ENCODE measurements at places on chromosomes 12 and 14.

- no peak for DNase-seq
These were observed 17.8 kb upstream of the EMP1 start for GRCh38 chr12:13178568-13179210.

GRCh38 chr12:79988368-79988767 is 53.5 kb upstream of the PPP1R12A start:
- no peak for DNase-seq

DNA sequence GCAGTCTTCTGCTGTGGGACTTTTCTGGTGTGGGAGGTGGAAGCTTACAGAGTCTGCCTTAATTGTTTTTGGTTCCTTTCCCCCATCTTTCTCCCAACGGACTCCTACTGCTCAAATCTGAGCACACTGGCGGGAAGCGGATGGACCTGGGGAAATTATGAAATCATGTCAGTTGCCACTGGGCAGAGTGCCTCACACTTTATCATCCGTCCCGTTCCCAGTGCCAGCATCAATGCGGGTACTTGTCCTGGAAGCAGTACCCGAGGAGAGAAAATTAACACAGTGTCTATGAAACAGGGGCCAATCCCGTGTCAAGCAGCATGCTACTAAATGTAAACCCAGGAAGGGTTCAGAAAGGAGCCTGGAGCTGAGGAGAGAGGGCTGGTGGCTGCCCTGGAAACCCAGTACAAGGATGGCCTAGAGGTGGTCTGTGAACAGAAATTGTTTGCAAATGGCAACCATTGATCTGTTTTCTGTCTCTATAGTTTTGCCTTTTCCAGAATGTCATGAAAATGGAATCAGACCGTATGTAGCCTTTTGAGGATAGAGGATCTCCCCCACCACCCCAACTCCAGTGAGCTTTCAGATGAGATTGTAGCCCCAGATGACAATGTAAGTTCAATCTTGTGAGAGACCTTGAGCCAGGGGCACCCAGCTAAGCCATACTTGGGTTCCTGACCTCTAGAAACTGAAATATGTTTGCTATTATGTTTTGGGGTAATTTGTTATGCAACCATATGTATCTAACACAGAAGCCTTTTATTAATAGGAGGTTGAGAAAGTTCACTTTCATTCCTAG is 908 bp upstream of the CDKL1 start:
- DNase-seq, result no peak

DNA sequence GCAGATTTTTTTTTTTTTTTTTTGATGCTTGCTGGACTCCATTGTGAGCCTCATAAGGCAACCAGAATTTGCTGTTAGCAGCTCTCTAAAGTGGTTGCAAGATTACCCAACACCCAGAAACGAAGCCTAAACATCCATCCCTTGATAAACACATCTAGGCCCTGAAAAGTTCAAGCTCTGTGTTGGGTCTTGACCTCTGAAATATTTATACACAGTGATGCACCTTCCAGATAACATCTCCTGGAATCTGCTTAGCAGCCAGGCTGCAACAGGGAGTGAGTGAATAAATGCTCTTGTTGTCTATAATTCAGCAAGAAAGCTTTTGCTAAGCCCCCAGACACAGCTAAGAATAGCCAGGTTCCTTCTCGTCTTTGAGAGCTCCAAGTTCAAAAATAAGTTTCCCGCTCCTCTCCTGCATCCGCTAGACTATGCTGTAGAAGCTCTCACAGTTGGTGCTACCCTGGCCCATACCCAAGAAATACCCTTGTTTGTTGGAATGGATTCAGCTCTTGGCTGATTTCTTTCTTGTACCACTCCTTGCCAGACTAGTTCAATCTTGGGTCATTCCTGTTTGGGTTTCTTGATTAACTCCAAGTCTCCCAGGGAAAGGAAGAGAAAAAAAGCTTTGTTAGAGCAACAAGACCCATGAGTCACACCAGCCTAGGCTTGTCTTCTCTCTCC is 610.6 kb upstream of the TBX3 start:
- DNase-seq, result no peak

DNA sequence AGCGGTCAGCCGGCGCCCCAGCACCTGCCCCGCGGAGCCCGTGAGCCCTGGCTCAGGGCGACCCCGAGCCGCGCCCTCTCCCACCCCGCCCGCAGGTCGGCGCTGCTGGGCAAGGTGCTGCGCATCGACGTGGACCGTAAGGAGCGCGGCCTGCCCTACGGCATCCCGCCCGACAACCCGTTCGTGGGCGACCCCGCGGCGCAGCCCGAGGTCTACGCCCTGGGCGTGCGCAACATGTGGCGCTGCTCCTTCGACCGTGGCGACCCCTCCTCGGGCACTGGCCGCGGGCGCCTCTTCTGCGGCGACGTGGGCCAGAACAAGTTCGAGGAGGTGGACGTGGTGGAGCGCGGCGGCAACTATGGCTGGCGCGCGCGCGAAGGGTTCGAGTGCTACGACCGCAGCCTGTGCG is 14.4 kb downstream of the HHIPL1 start:
- DNase-seq, result no peak

DNA sequence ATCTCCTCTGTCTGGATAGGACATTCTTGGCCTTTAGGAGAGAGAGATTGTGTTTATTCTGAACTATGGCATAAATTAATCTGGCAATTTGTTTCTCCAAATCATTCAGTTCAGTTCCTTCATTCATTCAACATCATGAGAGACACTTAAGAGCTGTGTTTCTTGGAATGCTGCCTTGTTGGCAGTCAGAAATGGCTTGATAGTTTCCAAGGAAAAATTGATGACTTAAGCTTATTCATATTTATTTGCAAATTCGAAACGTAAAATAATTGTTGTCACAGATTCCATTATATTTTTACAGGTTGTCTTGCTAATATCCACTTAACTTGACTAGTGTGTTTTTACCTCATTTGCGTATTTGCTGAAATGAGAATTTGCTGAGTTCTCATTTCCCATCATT is 393.0 kb downstream of the C12orf75 start:
- DNase-seq, result no peak

DNA sequence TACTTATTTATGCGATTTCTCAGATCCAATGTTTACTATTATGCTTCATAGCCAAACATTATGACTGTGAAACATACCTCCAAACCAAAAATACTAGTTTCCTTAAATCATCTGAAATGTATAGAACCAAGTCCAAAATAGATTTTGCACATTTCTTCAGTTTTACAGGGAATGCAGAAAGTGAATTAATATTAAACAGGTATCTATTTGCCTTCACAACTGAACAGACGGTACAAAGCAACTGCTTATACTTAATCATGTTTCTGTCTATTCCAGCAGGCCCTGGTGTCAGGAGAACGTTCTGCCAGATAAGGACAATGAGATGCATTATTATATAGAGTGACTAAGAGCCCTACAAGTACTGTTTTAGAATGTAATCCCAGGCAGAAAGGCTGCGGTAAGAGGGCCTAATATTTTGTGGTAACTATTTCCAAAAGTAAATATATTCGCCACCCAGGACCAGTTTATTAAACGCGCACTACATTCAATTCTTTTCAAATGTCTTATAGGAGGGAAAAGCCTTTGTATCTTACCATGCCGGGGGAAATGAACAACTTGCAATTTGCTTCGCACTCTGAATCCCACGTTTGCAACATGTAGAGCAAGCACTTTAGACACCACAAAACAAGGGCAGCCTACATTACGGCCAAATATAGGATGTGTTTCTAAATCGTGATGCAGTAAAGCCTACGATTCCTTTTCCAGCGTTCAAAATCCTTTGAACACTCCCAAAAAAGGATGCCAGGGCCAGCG is 1.5 kb downstream of the CORO1C start:
- DNase-seq, result no peak

DNA sequence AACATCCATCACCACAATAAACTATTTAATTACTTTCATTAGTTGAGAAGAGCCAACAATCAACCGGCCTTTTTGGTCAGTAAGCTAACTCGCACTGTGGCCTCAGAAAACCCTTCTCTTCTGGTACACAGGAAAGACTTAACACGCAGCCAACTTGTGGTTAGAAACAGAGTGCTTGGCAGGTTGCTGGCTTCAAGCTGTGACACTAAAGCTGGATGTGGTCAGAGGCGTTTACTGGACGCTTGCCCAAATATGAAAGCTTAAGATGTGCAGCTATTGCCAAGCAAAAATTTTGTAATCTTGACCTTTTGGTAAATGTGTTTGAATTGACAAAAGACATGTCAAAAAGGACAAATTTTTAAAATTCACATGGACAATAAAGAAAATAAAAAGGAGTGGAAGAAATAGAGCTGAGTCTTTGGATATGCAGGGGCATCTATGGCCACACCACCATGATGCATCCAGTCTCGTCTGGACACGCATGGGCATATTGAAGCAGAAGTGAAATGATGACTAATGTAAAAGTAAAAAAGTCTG is 2.6 kb upstream of the KLRK1 start:
- DNase-seq, result no peak

GRCh38 chr12:30019366-30020140 is 235.8 kb upstream of the TMTC1 start:
- no peak for DNase-seq

- DNase-seq, result no peak
These were observed 457 bp upstream of the GPD1 start for GRCh38 chr12:50103351-50103750.

DNA sequence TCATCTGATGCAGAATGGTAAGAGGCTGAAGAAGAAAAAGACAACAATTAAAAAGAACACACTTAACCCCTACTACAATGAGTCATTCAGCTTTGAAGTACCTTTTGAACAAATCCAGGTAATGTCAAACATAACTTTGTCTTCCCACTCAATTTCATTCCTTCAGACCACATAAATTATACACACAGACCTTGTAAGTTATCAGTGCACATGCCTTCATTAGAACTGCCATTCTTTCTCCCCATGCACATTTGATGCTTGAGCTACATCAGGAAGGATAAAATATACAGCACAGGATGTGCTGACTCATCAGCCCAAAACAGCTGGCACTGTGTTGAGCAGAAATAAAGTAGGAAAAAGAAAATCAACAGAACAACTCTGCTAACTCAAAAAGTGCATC is 246.7 kb downstream of the PAWR start:
- no peak for DNase-seq

- DNase-seq, result no peak
These were observed 7.7 kb downstream of the DAZAP2 start for GRCh38 chr12:51246254-51246853.

- no peak for DNase-seq
These were observed 4.7 kb downstream of the VSIG10 start for GRCh38 chr12:118098911-118099671.

GRCh38 chr12:30330565-30330964 is 365.1 kb downstream of the IPO8 start:
- no peak for DNase-seq

DNA sequence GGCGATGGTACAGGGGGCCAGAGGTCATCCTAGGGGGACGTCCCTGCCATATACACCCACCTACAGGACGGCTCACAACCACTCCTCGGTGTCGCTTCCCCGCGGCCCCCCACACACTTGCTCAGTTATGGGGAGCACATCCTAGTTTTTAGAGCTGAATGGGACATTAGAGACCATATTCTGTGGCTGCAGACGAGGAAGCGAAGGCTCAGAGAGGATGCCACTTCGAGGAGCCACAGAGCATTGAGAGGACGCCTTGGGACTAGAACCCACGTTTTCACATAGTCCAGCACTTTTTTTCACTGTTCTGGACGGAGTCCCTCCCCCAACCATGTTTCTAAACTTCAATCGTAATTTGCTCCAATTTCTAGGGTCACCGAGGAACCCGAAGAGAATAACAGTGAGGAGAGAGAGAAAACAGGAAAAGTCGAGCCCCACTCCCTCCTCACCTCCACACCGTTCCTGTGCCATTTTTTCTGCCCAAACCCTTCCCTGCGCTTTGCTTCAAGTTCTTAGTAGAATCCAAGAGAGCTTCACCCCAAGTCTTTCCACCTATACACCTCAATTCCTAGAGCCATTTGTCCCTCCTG is 641 bp upstream of the ASCL1 start:
- no peak for DNase-seq

DNA sequence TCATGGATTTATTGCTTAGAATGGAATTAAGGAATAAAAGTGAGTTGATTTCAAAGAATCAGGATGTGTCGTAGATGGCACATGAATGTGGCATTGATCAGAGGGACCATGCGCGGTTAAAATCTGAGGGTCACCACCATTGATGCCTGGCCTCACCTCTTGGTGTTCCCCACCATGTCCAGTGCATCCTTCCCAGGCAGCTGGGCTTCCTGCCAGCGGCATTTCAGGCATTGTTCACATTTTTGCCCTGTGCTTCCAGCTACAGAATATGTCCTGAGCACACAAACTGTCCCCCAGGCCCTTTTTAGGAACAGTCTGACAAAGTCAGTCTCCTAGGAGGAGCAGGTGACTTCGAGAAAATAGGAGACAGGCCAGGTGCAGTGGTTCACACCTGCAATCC is 42.0 kb upstream of the TSPAN9 start:
- DNase-seq, result no peak

GRCh38 chr14:94864387-94865195 is 94.7 kb upstream of the GSC start:
- no peak for DNase-seq

- no peak for DNase-seq
These were observed 210.5 kb downstream of the FOXN3 start for GRCh38 chr14:89206389-89207031.

DNA sequence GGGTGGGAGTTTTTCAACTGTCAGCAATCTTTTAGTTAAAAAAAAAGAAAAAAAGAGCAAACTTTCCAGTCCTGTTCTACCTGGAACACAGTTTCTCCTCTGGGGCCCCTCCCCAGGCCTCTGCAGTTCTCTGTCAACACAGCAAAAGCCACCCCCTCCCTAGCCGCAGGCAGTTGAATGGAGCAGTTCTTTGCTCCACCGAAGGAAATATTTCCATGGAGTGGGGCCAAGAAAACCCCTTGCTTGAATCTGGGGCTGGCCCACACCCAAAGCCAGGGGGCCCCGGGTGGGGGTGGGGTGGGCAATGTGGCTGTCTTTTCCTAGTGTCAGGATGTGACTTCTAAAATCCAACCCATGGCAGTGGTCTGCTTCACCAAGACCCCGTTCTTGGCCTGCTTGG is 5.0 kb upstream of the MEG3 start:
- no peak for DNase-seq

DNA sequence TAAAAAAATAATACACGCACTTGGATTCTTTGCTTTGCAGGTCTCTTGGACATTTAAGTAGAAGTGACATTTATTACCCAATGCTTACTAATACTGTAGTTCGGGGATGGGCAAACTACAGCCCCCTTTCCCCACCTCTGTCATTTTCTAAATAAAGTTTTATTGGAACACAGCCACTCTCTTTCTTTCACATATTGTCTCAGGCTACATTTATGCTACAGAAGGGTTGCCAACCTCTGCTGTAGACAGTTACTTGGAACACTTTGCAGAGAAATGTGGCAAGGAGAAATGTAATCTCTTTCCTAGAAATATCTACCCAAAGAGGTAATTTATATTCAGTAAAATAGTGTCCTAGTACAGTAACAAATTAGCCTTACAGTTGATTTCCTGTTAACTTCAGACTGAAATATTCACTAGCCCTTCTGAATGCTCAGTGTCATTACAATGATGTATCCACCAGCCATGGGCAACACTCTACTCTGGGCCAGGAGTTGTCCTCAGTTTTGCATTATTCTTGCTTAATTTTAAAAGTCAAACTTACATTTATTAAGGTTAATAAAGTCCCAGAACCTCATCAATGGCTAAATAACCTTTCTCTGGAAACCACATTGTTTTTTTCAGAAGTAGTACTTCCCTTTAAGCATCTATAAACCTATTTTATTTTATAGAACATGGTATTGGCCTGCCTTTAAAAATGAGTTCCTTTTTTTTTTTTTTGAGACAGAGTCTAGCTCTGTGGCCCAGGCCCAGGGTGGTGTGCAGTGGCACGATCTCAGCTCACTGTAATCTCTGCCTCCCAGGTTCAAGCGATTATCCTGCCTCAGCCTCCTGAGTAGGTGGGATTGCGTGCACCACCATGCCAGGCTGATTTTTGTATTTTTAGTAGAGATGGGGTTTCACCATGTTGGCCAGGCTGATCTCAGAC is 269.6 kb upstream of the AMIGO2 start:
- DNase-seq, result peak; percentile 67

Data from activated CD8-positive, alpha-beta memory T cell treated with anti-CD3 and anti-CD28 coated beads for 24 hours (primary cell).